ENCODE measurements at places on chromosomes 7 and 10.

- no peak for DNase-seq
Observed at GRCh38 chr7:30743371-30744074, 8.4 kb upstream of the INMT start.

DNA sequence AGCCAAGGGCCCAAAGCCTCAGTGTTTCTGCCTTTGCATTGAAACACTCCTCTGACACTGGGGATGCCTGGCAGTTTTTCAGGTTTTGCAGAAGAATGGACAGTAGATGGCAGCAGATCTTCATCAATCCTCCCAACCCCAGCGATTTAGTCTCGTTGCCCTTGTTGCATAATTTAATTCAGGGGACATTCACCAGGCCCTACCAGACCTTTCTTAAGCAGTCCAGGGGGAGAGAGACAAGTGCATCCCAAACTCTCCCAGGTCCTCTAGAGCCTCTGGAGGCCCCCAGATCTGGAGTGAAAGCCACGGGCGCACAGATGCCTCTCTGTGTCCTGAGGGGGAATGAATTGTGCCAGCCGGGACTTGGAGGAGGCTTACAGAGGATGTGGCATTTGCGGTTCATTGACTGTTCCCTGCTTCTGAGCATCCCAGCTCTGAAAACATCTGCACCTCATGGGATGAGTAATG lies 29.6 kb downstream of the MINDY4 start:
- DNase-seq: peak; percentile 56

- DNase-seq: no peak
Observed at GRCh38 chr7:99504281-99504602, 220 bp upstream of the ZKSCAN5 start.

DNA sequence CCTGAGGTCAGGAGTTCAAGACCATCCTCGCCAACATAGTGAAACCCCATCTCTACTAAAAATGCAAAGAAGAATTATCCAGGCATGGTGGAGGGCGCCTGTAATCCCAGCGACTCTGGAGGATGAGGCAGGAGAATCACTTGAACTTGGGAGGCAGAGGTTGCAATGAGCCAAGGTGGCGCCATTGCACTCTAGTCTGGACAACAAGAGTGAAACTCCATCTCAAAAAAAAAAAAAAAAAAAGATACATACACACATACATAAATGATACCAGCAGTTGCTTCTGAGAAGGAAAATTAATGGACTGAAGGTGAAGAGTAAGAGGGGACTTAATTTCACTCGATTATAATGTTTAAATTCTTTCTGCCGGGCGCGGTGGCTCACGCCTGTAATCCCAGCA lies 40.2 kb upstream of the PAX2 start:
- no peak for DNase-seq

- DNase-seq: no peak
Observed at GRCh38 chr7:154553711-154554265, 449.1 kb downstream of the PAXIP1 start.

GRCh38 chr10:59536167-59537014 lies 173.3 kb downstream of the SLC16A9 start:
- no peak for DNase-seq

- DNase-seq: peak; percentile 36
Observed at GRCh38 chr10:124035306-124035927, 58.0 kb downstream of the CHST15 start.

DNA sequence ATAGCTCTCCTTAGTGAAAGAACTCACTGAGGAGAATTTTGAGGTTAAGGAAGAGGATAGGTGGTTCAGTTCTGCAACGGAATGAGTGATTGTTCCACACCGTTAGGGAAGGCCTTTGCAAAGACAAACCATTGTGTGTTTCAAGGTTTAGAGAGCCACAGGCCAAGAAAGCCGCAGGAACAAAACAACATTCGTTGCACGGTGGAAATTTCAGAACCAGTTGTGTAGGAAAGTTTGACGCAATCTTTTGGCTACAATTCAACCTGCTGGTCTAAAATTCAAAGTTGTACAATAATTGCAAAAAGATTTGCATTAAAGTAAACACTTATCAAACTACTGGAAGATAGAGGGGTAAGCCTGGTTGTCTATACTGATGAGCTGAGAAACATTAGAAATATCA lies 91.4 kb downstream of the FAM107B start:
- DNase-seq: peak; percentile 2

- DNase-seq: no peak
Observed at GRCh38 chr10:88004451-88004850, 141.0 kb downstream of the PTEN start.

- DNase-seq: no peak
Observed at GRCh38 chr10:123808906-123809305, 82.7 kb downstream of the CPXM2 start.

GRCh38 chr7:63028376-63029206 lies 970.1 kb upstream of the ZNF722 start:
- no peak for DNase-seq

GRCh38 chr7:137122145-137122544 lies 221.4 kb downstream of the PTN start:
- DNase-seq: no peak

DNA sequence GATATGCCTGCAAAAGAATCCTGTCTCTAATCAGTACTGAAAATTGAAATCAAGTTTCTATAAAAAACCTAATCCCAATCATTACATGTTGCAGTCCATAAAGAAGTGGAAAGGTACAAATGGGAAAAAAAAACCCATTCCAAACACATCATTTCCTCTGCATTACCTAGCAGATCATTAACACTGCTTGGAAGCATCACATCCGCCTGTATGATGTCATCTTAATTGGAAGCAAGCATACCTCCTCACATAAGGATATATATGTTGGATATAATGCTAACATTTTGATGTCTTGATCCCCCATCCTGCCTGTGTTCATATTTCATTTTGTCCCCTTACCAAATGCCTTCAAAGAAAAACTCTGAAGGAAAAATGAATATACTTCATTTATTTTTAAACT lies 241.3 kb upstream of the AOAH start:
- no peak for DNase-seq

GRCh38 chr7:41503438-41503837 lies 199.5 kb downstream of the INHBA start:
- no peak for DNase-seq

DNA sequence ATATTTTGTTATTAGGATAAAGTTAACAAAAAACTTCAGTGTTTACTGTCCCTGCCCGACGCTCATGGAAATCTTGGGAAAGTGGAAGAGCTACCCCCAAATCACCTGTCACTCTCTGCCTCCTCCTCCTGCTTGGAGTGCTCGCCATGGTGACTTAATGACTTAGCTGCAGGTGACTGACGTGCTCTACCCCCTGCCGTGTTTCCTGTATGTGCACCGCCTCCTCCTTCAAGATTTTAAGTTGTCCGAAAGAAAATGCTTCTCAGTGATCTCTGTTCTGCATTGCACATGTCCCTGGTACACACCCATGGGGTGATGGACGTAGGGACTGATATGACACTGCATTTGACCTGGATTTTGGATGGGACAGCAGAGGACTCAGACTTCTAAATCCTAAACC lies 338.8 kb upstream of the SHH start:
- no peak for DNase-seq

DNA sequence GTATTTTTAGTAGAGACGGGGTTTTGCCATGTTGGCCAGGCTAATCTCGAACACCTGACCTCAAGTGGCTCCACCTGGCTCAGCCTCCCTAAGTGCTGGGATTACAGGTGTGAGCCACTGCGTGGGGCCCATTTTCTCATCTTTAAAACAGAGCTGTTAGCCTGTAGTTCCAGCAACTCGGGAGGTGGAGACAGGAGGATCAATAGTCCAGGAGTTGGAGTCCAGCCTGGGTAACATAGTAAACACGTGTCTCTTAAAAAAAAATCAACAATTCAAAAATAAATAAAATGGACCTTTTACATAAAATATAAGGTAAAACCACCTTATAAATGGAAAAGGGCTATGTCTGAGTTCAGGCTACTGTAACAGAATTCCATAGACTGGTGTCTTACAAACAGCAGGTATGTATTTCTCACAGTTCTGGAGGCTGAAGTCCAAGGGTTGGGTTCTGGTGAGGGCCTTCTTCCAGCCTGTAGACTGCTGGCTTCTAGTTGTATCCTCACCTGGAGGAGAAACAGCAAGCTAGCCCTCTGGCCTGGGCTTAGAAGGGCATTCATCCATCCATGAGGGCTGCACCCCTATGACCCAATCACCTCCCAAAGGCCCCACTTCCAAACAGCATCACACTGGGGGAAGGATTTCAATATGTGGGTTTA lies 7.0 kb upstream of the PVRIG start:
- DNase-seq: no peak

GRCh38 chr10:33212061-33212748 lies 122.3 kb downstream of the NRP1 start:
- no peak for DNase-seq

- no peak for DNase-seq
Observed at GRCh38 chr7:147412109-147412508, 1178.5 kb upstream of the C7orf33 start.

GRCh38 chr7:133186060-133186459 lies 66.8 kb upstream of the EXOC4 start:
- no peak for DNase-seq

- no peak for DNase-seq
Observed at GRCh38 chr10:95407546-95407945, 116.7 kb upstream of the PDLIM1 start.

GRCh38 chr10:89078724-89079672 lies 88.4 kb downstream of the FAS start:
- DNase-seq: no peak

- peak; percentile 38 for DNase-seq
Observed at GRCh38 chr10:48658243-48658974, 26.3 kb upstream of the WDFY4 start.
